ENCODE measurements at places on chromosomes 4 and X.

GRCh38 chr4:84150177-84150576 lies 348.9 kb downstream of the NKX6-1 start:
- no peak for DNase-seq

GRCh38 chr4:80027611-80028010 lies 45.4 kb downstream of the ANTXR2 start:
- DNase-seq, result no peak

DNA sequence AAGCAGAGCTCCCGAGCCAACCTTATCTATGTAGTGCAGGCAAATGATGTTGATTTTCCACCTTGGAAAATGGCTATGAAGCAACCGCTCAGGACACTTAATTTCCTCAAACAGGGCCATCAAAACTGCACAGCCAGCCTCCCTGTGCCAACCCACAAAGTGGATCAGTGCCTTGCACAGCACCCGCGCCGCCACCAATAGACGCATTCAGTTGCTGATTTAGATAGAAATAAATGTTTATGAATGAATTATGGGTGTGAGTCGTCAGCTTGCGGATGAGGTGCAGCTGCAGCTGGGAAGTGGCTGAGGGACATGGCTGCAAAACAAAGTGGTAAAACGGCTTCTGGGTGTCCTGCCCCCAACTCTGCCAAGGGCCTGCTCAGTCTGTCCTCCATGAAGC lies 47.0 kb downstream of the SOD3 start:
- no peak for DNase-seq

GRCh38 chr4:102761296-102761701 lies 531 bp upstream of the MANBA start:
- DNase-seq, result no peak

DNA sequence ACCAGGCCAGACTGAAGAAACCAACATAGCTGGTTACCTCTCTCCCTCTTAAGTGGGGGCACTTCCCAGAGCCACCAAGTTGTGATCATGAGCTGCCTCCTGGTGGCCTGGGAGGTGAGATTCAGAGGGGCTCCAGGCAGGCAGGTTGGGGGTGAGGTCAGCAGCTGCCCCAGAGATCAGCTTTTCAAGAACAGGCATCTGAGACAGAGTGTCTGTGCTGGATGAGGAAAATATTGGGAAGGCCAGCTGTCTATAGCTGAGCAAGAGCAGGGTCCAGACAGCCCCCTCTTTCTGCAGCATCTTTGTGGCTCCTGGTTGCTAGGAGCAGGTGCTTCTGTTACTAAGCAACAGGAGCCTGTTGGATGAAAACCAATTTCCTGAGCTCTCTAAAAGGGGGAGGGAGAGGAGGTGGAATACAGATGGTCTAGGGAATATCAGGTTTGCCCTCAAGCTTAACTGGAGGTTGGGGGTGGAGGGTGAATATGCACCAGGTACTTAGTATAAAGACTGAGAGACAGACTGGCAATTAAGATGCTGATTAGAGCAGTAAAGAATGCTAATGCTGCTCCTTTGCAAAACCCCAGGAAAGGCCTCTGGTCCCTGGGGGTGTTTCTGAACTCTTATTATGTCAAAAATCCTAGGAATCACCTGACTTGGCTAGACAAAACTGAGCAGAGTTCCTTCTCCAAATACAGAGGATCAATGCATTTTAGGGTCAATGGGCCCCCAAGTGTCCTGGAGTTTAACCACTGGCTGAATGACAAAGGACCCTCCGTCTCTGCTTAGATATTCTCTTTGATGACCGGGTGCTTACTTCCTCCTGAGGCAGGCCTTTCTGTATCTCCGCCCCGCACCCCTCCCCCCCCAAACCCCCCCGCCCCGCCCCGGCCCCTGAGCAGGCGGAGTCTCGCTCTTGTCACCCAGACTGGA lies 21.4 kb downstream of the ZCCHC13 start:
- no peak for DNase-seq

DNA sequence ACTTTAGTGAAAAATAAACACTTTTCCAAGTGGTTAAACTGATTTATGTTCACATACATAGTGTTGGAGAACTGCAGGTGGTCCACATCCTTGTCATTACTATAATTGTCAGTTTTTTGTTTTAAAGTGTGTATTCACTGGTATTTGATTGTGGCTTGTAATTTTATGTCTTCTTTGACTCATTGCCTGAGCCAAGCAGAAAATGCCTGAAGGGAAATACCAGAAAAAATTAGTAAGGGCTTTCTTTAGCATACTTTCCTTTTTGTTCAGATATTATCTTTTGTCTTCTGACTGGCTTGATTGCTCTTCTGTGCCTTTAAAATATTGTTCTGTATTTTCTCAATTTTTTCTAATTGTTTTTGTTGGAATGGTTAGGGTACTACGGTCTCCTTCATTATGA lies 981.3 kb downstream of the C4orf33 start:
- DNase-seq, result no peak

GRCh38 chrX:7943600-7944245 lies 16.5 kb upstream of the PNPLA4 start:
- peak; percentile 33 for DNase-seq

DNA sequence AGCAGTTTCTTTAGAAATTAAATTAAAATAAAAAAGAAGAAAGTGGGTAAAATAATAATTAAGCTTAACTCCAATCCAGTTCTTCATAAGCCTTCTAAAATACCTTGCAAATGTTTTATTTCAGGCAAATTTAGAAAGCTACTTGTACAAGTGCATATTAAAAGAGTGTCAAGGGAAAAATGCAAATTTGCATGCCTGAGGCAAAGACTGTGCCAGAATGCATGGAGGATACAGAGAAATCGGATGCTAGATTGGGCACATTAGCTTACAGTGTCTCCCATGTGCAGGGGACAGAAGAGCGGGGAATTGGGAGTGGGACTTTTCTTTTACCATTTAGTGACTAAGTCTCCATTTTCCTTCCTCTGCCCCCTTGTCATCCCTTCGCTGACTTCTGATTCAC lies 173.0 kb upstream of the NWD2 start:
- no peak for DNase-seq

DNA sequence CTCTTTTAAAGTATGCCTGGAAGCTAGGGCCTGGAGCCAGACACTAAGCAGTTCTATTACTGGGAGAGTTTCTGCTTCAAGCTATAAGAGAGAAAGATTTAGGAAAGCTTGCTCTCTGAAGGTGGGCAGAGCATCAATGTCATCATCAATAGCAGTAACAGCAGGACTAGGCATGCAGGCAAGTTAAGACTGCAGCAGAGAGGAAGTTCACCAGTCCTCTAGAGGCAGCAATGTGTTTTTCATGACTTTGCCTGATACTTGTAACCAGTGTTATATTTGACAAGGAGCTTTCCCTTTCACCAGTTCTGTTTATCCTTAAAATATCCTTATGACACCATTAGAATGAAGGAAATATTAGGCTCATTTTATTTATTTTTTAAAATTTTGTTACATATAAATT lies 237.9 kb downstream of the KCTD8 start:
- DNase-seq, result no peak

DNA sequence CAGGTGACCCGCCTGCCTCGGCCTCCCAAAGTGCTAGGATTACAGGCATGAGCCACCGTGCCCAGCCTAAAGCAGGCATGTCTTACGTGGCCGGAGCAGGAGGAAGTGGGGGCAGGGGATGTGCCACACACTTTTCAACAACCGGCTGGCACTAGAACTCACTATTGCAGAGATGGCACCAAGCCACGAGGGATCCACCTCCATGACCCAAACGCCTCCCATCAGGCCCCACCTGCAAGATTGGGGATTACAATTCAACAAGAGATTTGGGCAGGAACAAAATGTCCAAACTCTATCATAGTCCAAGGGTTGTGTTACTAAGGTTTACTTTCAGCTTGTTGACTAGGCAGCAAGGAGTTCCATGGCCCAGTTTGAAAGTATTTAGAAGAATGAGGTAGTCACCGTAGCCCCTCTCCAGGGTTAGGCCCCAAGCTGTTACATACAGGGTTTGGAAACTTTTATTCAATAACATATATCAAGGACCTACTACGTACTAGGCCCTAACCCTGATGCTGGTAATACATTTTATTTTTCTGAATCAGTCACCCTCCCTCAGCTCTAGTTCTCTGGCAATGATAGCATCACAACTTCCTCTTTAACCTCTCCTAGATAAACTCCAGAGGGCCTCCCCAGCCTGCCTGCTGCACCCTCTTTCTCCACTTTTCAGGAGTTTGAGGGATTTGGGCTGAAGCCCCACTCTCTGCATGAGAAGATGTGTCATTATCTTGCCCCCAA lies 18.0 kb upstream of the TBC1D14 start:
- no peak for DNase-seq

DNA sequence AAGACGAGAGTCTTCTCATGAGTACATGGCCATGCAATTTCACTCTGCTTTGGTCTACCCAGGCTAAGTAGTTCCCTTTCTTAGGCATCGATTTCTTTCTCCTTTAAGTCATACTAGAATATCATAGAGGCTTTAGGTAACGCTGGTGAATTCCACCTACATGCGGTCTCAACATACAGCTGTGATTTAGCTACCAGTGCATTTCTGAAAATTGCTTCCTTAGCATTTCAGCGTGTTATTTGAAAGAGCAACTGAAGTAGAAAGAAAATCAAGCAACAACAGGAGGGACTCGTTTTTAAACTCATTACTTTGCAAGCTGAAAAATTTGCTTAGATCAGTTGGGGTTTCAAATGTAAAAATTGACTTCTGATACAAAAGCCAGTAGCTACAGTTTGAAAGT lies 48.1 kb upstream of the RASGEF1B start:
- no peak for DNase-seq

- DNase-seq, result peak; percentile 26
Observed at GRCh38 chr4:123127875-123128274, 205.5 kb upstream of the NUDT6 start.

- no peak for DNase-seq
Observed at GRCh38 chr4:75671802-75672421, 1.3 kb downstream of the G3BP2 start.

DNA sequence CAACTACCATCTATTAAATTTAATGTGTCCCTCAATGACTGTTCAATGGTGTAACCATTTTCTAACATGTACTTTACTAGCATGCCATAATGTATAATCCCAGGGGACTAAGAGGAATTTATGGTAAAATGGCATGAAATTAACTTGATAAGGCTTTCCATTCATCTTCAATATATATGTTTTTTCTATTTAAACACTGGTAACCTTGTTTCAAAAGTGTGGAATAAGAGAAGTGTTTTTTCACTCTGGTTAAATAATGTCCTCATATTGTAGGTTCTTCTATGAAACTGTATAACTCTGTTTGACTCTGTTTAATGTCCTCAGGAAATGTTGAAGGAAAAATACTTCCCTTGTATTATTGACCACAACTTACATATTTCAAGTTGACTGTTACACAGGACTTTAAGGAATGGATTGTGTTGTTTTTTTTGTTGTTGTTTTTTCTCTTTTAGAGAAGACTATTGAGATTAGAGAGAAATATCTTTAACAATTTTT lies 113.8 kb upstream of the ARSJ start:
- no peak for DNase-seq

- no peak for DNase-seq
Observed at GRCh38 chr4:154457471-154457870, 34.1 kb downstream of the DCHS2 start.

DNA sequence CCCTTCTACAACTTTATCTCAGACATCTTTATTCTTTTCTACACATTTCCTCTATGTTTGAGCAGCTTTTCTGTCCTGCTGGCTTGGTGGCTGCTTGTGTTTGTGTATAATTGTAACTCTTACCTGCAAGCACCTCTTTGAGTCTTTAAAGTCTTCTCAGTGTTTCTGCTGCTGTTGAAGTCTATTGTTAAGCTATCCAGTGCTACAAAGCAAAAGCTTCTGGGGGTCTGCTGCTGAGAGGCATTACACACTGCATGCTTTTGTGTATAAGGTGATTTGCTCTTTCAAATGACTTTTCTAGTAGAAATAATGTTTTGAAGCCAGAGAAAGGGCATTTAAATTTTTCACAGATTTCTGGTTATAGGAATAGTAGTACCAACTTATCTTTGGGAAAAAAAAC lies 241.8 kb downstream of the DTHD1 start:
- DNase-seq, result no peak

DNA sequence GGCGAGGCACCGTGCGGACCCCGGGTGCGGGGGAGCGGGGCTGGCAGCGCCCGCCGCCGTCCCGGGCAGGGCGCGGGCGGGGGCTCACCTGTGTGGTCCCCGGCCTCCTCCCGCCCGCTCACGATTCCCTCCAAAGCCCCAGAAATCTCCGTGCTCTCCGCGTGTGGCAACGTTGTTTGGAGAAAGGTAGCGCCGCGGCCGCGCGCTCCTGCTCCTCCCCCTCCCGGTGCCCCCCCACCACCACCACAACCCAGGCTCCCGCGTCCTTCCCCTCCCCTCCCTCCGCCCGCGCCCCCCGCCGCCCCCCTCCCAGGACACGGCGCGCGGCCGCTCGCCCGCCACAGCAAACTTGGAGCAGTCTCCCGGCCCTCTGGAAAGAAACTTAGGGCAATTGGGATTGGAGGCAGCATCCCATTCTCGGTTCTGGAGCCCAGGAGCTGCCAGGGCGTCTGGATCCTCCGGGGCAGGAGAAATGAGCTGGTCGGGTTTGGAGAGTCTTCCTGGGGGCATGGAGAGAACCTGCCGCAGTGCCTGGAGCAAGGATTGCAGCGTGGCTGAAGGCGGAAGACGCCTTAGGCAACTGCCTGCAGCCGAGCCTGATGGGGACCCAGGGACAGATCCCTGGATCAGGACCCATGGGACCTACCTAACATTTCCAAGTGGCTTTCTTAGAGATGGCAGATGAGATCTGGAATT lies 855 bp downstream of the KLF3 start:
- no peak for DNase-seq
